SK-N-SH (cell line): ENCODE measurements at places on chromosomes 6 and 20.

DNA sequence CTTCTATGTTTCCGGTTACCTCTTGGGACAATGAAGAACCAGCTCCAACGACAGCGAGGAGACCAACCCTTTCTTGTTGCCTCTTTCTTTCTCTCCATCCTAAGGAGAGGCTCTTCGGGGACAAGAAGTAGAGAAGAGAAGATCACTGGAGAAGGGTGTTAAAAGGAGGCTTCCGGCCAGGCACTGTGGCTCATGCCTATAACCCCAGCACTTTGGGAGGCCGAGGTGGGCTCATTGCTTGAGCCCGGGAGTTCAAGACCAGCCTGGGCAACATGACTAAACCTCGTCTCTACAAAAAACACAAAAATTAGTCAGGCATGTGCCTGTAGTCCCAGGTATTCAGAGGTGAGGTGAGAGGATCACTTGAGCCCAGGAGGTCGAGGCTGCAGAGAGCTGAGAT, 90.8 kb upstream of the TNFAIP3 start:
- no peak for DNase-seq

DNA sequence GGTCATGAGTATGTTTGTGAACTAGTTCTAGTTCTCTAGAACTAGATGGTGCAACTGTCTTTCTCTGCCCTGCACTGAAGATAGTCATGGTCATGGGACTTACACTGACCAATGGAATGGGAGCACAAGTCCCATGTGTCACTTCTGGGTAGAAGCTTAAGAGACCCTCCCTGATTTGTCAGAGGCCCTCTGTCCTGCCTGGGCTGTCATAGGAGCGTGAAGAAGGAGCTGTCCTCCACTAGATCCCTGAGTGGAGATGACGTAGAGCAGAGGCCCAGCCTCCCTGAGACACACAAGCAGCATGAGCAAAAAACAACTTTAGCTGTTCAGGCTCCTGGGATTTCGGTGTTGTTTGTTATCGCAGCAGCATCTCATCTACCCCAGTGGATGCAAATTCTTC, 514.5 kb downstream of the PREX1 start:
- no peak for DNase-seq

DNA sequence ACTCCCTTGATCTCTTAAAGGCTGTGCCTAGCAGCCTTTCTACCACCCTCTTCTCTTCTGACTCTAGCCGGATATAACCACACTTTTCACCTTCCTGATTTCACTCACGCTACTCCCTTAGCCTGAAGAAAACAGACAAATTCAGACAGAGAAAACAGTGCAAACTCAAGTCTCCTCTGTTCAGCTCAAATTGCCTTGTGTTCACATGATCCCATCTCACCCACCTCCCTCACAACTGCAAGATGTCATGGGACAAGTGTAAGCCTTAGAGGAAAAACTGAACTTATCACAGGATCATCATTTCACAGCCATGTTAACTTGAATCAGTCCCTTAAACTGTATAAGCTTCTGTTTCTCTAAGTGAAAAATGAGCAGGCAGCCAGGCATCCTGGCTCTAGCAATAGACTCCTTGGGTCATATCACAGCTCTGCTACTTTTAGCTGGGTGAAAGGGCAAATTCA, 66.5 kb upstream of the TENT5A start:
- DNase-seq = no peak

DNA sequence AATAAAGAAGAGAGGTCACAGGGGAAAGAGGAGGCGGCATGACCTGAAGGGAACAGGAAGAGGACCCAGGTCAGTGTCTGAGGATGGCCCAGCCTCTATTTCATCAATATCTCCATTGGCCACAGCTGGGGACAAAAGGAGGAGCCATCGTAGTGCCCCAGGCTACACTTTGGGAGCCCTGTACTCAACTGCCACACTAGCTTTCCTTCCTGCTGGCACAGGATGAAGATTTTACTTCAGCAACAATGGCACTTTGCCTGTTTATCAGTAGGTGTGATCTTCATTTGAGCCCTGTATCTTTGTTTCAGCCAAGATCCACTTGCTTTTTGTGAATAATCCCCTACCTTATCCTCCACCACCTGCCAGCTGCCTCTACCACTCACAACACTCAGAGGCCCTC, 35.4 kb upstream of the RCAN2 start:
- no peak for DNase-seq

- peak; percentile 94 for DNase-seq
Observed at GRCh38 chr6:33410711-33411631, at the start of gene PHF1. Gene PHF1, plus strand, starts transcription at chr6:33411014. Its CDS starts 1,250 bp downstream, at chr6:33412264.

GRCh38 chr20:32527447-32528055, 57.6 kb downstream of the NOL4L start:
- peak; percentile 79 for DNase-seq

DNA sequence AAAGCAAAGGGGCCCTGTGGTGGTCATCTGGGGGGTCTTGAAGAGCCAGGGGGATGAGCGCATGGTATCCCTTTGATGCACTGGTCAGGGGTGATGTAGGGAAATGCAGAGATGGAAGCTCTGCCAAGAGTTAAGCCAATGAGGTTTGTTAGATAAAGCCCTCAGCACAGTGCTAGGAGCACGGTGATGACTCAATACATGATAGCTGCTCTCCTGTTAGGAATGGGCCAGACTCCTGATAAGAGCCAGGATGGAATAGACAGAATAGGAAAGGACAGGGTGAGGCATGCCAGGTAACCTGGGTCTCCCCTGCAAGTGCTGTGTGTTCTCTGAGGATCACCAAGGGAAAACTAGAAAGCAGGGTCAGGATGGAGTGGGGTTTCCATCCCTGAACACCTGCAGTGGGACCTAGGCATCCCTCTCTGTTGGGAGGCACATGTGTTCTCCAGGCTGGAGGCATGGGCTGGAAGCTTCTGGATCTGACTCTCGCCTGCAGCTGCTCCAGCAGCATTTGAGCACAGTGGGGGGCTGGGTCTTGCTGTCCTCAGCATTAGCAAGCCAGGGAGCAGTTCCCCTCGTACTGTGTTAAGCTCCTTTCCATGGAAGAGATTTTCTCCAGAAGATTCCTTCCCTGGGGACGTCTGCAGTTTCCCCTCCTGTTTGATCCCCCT, 71.8 kb upstream of the TIAM2 start:
- DNase-seq = no peak

- no peak for DNase-seq
Observed at GRCh38 chr6:151721671-151722070, 85.8 kb upstream of the ESR1 start.
